H54 (cell line): ENCODE measurements at places on chromosomes 5 and 9.

DNA sequence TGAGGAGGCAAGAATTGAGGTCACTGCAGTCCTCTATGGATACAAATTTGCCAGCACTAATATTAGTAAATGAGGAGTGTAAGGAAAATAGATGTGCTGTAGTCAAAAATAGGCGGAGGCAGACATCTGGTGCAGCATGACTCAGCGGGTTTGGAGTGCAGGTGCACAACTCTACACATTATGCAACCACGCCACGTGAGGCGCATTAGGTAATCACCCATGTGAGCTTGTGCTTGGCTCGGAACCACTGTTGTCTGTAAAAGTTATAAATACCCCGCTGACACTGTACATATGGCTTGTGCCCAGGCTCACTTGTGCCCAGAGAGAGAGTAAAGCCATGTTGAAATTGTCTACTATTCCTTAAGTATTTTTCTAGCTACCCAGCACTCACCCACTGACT lies 623.5 kb upstream of the NUDT12 start:
- DNase-seq, result no peak

DNA sequence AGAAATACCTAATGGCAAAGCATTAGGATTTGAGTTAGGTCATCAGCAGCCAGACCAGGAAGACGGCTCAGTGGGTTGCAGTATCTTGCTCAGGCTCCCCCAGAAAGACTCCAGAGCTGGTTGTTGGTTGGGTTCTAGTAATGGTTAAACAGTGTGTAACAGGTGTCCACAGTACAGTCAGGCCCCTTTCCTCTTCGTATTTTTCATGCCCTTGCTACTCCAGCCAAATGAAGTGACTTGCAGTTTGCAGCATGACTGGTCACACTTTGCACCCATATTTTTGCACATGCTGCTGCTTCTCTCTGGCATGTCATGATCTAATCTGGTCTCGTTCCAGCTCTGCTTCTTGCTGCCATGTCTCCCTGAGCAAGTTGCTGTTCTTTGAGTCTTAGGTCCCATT lies 60.6 kb upstream of the TRPC7 start:
- DNase-seq, result no peak

DNA sequence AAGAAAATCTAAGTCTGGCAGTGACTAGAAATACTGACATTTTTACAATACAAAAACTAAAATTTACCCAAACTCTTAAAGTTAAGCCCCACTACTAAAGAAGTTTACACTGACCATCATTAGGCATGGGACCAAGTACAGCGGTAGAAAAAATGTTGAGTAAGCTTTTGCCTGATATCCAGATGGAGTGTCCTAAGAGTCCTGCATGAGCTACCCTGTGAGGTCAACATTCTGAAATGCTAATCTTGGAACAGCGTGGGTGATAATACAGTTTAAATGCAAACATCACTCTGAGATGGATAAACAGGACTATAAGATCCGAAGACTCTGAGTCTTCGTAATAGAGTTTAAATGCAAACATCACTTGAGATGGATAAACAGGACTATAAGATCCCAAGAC lies 189.7 kb downstream of the DCP2 start:
- DNase-seq, result no peak

GRCh38 chr9:133731876-133732638 lies 6.1 kb downstream of the SARDH start:
- peak; percentile 89 for DNase-seq

DNA sequence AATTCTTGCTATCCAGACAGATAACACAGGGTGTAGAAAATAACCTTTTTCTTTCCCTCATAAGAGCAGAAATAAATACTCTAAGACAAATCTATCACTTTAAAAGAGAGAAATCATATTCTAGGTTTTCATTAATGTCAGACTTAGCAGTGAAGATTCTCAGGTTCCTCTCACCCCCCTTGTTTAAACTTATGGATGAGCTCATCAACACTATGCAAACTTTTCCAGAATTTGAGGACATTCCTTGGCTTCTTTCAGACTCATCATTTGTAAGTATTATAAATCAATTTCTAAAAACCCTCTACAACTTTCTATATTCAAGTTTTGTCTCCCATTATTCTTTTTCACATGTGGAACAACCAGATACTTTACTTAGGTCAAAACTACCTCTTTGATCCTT lies 374.9 kb upstream of the TRPC7 start:
- no peak for DNase-seq

GRCh38 chr9:71349218-71349617 lies 227.8 kb upstream of the TRPM3 start:
- no peak for DNase-seq

DNA sequence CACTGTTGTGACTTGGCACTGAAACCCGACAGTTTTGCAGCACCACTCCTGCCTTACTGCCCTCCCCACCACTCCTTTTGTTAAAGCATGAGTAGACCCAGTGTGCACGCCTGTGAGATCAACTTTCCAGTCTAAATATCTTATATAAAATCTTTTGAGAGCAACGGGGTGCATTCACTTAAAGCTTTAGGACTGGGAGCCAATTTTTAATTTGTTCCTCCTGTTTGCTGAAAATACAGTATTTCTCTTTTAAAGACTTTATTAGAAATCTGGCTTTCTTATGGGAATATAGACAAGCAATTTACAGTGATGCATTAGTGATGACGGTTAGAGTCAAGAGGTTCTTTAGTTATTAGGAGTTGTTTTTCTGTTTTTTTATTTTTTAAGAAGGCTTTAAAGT lies 397.5 kb downstream of the TMEM167A start:
- no peak for DNase-seq

GRCh38 chr5:55205001-55205400 lies 22.1 kb downstream of the MCIDAS start:
- DNase-seq, result no peak

- DNase-seq, result no peak
These were observed 52.6 kb downstream of the EDIL3 start for GRCh38 chr5:84332106-84332505.

- no peak for DNase-seq
These were observed 40.4 kb downstream of the ZNF608 start for GRCh38 chr5:124706051-124706450.

- DNase-seq, result no peak
These were observed 360.1 kb downstream of the KDM4C start for GRCh38 chr9:7117676-7118561.

DNA sequence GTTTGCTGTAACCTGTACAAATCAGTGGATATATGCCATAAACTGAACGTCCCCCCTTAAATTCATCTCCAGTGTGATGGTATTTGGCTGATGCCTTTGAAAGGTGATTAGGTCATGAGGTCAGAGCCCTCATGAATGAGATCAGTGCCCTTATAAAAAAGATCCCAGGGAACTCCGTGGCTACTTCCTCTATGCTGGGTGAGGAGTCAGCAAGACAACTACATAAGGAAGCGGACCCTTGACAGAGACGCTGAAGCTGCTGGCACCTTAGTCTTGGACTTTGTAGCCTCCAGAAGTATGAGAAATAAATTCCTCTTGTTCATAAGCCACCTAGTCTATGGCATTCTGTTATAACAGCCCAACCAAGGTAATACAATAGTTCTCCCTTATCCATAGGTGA lies 215.1 kb upstream of the ZNF608 start:
- no peak for DNase-seq

DNA sequence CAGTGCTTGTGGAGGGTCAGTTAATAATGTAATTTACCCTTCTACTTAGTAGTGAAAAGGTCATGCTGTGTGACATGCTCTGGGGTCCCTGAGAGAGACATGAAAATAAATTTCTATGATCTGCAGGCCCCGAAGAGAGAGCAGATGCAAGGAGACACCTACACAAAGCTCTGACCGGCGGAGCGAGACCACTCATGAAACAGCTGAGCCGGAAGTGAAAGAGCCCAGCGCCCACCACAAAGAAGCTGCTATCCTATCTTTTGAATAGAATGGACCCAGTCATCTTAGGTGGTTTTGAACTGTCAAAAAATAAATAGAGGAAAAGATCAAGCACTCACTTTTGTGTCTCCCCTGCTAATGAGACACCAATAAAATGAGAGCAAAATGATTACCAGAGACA lies 190.0 kb downstream of the MED10 start:
- DNase-seq, result no peak

GRCh38 chr5:159667286-159667685 lies 249.0 kb upstream of the ADRA1B start:
- no peak for DNase-seq

- no peak for DNase-seq
These were observed 55.1 kb downstream of the ELOVL7 start for GRCh38 chr5:60788863-60789513.

- DNase-seq, result no peak
These were observed 96.2 kb upstream of the BOD1 start for GRCh38 chr5:173712609-173713175.
